GM23338 (cell line): ENCODE measurements at places on chromosomes 3 and 15. TPM values are rescaled to one million over a fixed set of nuclear protein-coding genes. Genes with fewer than 3 reads are reported as not detected.

The BNC1 gene
- 1.1 and 1.6 TPM in 2 replicates for total RNA-seq

The ABHD17C gene
- 23.8 and 25.2 TPM in 2 replicates for total RNA-seq

DNA sequence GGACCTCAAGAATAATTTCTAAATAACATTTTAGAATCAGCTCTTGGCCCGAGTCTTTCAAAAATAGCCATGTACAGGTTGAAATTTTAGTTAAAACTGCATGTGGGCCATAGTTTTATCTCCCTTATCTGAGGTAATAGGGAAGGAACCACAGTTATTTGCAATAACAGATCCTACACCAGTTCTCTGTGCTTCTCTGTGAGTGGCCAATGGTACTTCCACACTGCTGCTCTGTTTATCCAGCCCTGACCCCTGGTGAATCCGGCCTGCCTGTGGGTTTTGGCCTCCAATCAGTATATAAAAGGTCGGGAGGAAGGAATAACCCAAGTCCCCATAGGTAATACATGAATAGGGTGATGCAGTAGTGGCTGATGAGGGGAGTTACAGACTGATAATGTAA, 48.0 kb upstream of the TNIK start:
- no peak overlapping the region for H3K27ac ChIP-seq
- no peak for DNase-seq
- H3K36me3 ChIP-seq = no peaks in the 10 kb centered on the region
- no peaks in the 10 kb centered on the region for H3K4me1 ChIP-seq
- H3K27me3 ChIP-seq = no peaks in the 10 kb centered on the region

- H3K27ac ChIP-seq = no peak overlapping the region
- H3K36me3 ChIP-seq = no peaks in the 10 kb centered on the region
- peaks cover 48% of the 10 kb centered on the region for H3K27me3 ChIP-seq
- H3K4me1 ChIP-seq = peaks cover 31% of the 10 kb centered on the region
Measured at GRCh38 chr15:66703540-66703941, 1.5 kb downstream of the SMAD6 start.

DNA sequence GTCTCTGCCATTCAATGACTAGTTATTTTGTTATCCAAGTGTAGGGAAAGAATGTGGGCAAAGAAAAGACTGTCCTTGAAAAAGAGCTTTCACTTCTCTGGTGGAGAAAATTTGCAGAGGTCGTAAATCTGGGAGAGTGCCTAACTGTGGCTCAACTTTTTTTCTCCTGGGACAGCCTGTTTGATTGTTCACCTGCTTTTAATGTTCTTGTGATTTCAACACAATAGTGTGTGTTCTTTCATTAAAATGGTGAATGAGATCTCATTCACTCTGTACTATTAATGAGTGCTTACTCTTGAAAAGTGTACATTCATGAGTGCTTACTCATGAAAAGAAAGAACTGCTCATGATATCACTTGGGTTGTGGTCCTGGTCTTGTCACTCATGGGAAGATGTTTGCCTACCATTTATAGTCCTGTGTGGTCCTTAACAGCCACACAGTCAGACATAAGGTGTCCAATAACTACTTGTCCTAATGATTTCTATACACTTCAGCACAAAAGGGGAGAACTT, 567.3 kb downstream of the GRM7 start:
- H3K27ac ChIP-seq = no peak overlapping the region
- H3K4me3 ChIP-seq = no peak overlapping the region
- H3K27me3 ChIP-seq = no peaks in the 10 kb centered on the region
- DNase-seq = no peak

The DUOXA2 gene
- not detected in 2 replicates for total RNA-seq

DNA sequence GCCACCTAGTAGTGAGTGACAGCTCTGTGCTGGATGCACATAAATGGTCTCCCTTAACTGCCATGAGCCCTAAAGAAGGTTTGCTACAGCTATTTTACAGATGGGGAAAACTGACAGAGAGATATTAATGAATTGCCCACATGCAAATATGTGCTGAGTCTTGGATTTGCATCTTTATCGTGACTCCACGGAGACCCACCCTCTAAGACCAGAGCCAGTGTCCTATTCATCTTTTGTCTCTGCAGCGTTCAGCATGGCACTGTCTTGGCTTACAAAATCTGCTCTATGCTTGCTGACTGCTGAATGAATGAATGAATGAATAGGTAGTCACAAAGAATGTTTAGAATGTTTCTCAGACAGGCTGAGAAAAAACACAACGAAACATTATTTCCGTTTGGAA, 48.3 kb downstream of the BTD start:
- DNase-seq = no peak
- no peak overlapping the region for H3K4me3 ChIP-seq
- H3K27ac ChIP-seq = no peak overlapping the region
- H3K27me3 ChIP-seq = no peaks in the 10 kb centered on the region
- H3K4me1 ChIP-seq = peaks cover 9% of the 10 kb centered on the region; the same call in 1 of the 2 replicates

The KCNMB3 gene
- 0.58 and 1.3 TPM in 2 replicates for total RNA-seq

The LRRC34 gene
- total RNA-seq = 15.7 and 19.6 TPM in 2 replicates

The KIF15 gene
- 21.2 and 26.2 TPM in 2 replicates for total RNA-seq

GRCh38 chr15:80246425-80246894, 5.6 kb downstream of the CTXND1 start:
- no peaks in the 10 kb centered on the region for H3K36me3 ChIP-seq
- no peak overlapping the region for H3K27ac ChIP-seq
- H3K4me1 ChIP-seq = peaks cover 6% of the 10 kb centered on the region; the same call in 1 of the 2 replicates
- DNase-seq = no peak

- no peaks in the 10 kb centered on the region for H3K36me3 ChIP-seq
- H3K4me3 ChIP-seq = no peak overlapping the region
- DNase-seq = no peak
- no peaks in the 10 kb centered on the region for H3K27me3 ChIP-seq
- H3K27ac ChIP-seq = no peak overlapping the region
- H3K4me1 ChIP-seq = no peaks in the 10 kb centered on the region
Measured at GRCh38 chr3:60720736-60721135, 530.5 kb downstream of the FHIT start.

DNA sequence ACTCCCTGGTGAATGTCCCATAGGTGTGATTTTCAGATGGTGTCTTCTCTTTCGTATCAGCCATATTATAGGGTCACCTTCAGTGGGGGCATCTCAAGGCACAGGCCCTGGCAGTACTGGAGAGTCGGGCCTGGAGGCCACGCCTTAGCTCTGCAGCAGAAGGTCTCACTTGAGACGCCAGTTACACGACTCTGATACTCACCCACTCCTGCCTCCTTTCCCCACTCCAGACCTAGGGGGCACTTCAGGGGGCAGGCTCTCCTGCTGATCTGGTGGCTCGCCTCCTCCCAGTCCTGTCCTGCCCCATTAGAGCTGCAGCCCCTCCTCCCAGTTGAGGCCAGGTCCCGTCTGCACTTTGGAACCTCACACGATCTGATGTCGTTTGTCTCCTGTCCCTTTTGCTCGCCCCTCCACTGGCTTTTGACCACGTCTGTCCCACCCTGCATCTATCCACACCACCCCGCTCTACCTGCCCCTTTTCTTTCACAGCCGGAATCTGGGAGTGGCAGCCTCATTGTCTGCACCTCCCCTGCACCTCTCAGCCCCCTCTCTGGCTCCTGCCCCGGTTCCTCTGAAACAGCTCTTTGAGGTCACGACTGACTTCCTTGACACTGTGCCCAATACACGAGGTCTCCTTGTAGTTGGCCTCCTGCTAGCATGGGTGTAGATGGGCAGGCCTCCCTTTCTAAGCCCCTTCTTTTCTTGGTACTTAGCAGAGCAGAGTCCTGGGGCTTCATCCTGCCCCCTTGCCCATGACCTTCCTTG, 181.9 kb downstream of the NSMCE3 start:
- H3K27me3 ChIP-seq = no peaks in the 10 kb centered on the region
- no peak overlapping the region for H3K27ac ChIP-seq
- H3K36me3 ChIP-seq = no peaks in the 10 kb centered on the region
- H3K4me1 ChIP-seq = no peaks in the 10 kb centered on the region; the same call in 1 of the 2 replicates
- H3K4me3 ChIP-seq = no peak overlapping the region
- DNase-seq = no peak

DNA sequence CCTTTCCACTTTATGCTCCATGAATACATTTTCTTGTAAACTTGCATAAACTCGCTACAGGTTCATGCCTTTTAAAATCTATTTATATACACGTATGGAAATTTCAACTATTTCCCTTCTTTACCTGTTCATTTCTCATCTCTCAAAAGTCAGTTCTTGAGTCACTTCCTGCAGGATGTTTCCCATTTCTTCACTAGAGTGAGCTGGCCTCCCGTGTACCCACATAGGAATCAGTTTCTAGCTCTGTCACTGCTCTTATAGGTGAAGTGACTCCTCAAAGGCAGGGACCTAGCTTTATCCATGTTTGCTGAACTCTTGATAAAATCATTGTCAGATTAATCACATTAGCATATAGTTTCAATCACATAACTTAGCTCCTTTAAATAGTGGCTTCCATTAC, 259.7 kb downstream of the EPHA3 start:
- H3K4me3 ChIP-seq = no peak overlapping the region
- no peaks in the 10 kb centered on the region; the same call in 1 of the 2 replicates for H3K4me1 ChIP-seq
- H3K27ac ChIP-seq = no peak overlapping the region
- no peak for DNase-seq
- H3K36me3 ChIP-seq = no peaks in the 10 kb centered on the region

- no peaks in the 10 kb centered on the region for H3K27me3 ChIP-seq
- H3K4me1 ChIP-seq = peaks cover 36% of the 10 kb centered on the region
- DNase-seq = no peak
Measured at GRCh38 chr3:172260381-172260780, 187.9 kb downstream of the GHSR start.

DNA sequence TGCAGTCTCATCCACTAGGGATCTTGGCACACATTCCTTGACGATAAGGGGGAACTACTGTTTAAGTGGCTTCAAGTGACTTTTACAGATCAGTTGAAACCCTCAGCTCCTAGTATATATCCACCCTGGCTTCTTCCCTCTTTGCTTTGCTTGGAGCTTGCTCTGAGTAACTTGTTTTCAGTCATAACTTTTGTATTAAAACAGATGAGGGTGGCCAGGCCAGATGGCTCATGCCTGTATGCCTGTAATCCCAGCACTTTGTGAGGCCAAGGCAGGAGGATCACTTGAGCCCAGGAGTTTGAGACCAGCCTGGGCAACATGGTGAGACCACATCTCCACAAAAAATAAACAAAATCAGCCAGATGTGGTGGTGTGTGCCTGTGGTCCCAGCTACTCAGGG, 42.4 kb downstream of the EOMES start:
- no peaks in the 10 kb centered on the region for H3K27me3 ChIP-seq
- peaks cover 9% of the 10 kb centered on the region; the same call in 1 of the 2 replicates for H3K4me1 ChIP-seq
- H3K36me3 ChIP-seq = no peaks in the 10 kb centered on the region
- DNase-seq = no peak
- H3K4me3 ChIP-seq = no peak overlapping the region

- DNase-seq = peak; percentile 78
- H3K36me3 ChIP-seq = no peaks in the 10 kb centered on the region
- H3K27ac ChIP-seq = no peak overlapping the region
- H3K27me3 ChIP-seq = no peaks in the 10 kb centered on the region
- H3K4me1 ChIP-seq = peaks cover 10% of the 10 kb centered on the region
Measured at GRCh38 chr15:33021806-33022389, 172.6 kb downstream of the FMN1 start.
